ENCODE measurements at places on chromosomes 2 and 18.

GRCh38 chr18:53757328-53757727, 467.1 kb downstream of the MBD2 start:
- no peak for DNase-seq

DNA sequence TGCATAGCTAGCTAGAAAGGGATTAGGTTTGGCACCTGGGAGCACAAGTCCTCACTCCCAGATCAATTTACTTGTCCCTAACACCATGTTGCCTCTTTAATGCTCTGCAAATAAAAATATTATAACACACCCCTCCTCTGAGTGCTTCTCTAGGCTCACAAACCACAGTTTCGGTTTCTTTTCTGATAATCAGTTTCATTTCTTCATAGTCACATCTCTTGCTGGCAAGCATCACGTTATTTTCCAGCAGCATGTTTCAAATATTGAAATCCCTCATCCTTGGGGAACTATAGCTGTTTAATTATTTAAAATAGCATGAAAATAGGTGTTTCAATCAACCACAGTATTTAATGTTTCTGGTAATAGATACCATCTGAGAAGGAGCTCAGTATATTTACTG, 13.9 kb upstream of the SMCHD1 start:
- no peak for DNase-seq

- DNase-seq: no peak
Measured at GRCh38 chr2:17672583-17673317, 80.9 kb downstream of the SMC6 start.

DNA sequence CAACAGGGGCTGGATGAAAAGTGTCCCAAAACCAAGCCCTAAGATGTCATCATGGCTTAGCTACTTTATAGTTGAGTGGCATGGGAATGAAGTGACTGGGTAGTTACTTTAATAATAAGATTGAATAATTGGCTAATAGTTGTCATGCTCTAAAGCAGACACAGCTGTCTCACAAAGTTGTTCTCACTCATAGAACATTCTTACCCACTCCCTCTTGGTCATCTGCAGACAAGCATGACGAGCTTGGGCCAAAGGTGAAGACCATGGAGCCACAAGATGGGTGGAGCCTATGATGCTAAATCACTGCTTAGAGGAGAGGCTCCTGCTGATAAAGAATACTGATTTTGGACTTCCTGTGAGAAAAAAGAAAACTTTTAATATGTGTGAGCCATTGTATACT, 62.4 kb upstream of the MMADHC start:
- DNase-seq: no peak

GRCh38 chr2:16722677-16723076, 57.0 kb upstream of the CYRIA start:
- DNase-seq: no peak

GRCh38 chr2:40690036-40690435, 238.1 kb upstream of the SLC8A1 start:
- DNase-seq: no peak

DNA sequence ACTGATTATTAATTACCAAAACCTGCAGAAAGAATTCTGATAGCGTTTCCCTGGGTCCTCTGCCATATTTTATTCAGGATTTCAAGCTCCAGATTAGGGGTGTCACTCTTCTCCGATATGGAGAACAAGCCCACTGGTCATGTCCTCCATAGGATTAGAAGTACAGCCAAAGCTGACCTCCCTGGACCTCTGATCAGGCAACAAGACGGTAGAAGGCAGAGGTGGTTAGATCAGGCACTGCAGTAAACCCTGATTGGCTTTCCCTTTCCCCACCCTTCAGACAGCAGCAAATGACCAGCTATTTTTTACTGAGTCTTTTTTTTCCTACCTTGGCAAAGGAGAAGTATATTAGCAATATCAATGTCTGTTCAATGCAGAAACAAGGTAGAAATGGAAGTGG, 37.7 kb downstream of the SPC25 start:
- DNase-seq: no peak

DNA sequence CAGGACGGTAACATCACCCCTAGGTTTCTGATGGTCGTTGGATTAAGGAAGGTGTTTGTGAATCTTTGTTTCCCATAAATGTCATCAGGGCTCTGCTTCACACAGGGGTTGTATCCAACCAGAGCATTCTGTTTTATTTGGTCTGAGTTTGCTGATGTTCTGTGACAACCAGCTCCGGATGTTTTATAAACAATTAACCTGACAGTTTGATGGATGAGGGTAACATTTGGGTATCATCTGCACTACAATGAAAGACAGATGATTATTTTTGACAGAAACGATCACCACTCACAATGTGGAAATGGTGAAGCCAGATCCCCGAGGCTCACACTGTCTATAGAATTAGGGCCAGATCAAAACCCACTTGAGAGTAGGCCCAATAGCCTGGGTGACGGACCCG, 107.1 kb downstream of the CDC42EP3 start:
- DNase-seq: no peak

DNA sequence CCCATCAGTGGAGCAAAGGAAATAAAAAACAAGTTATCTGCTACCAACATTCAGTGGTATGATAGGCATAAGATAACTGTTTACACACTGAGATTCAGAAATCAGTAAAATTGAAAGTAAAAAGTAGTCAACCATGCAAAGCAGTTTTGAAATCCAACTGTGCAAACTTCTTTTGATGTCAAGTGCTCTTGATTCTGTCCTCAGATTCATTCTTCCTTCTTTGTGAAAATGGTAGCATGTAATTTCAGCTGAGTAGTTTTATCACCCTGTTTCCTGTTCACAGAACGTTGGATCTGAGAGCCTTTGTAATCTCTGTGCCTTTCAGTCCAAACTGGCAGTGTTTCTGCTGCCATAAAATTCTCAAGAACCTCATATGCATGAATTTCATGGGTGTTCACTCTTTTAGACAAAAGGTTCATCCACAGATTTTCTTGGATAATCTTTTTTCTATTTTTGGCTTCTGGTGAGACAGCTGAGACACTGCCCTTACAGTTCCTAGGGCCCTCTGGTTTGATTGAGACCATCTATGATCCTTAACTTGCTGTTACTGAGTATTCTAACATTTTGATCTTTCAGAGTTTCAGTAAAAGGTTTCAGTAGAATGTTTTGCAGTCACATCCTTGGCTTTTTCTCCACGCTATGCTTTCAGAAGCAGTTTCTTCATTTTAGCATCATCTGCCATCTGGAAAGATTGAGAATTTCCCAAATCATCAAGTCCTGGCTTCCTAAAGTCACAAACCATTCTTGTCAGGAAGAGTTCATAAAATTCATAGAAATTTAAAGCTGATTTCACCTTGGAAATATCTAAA, 272.3 kb upstream of the EPHA4 start:
- no peak for DNase-seq

GRCh38 chr18:33711514-33711913, 133.5 kb downstream of the ASXL3 start:
- DNase-seq: no peak

- no peak for DNase-seq
Measured at GRCh38 chr2:172079416-172079815, 5.9 kb upstream of the DLX1 start.

DNA sequence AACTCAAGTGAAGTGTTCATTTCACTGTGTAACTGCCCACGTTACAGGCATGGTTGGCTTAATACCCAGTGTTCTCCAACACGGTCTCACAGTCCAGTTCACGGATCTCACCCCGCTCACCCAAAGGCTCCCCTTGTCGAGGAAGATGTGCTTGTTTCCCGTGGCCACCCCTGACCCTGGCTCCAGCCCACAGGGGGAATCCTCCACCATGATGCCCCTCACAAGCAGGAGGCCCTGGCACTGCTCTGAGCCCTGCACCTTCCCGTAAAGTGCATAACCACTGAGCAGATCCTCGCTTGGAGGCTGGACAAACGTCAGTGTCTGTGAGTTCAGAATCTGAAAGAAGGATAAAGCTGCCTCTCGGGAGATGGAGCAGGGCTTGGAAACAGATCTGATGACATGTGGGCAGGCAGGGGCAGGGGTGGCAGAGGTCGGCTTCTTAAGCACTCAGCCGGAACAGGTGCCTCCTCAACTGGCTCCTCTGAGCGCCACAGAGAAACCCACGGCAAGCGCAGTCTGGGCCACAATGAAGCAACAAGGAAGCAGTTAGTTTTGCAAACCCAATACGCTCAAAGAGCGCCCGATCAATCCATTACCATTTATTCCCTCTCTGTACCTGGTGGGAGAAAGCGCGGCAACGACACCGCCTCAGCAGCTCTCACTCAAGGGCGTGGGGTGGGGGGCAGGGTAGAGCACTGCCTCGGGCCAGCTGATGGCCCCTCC, 17.6 kb downstream of the HDAC4 start:
- no peak for DNase-seq

DNA sequence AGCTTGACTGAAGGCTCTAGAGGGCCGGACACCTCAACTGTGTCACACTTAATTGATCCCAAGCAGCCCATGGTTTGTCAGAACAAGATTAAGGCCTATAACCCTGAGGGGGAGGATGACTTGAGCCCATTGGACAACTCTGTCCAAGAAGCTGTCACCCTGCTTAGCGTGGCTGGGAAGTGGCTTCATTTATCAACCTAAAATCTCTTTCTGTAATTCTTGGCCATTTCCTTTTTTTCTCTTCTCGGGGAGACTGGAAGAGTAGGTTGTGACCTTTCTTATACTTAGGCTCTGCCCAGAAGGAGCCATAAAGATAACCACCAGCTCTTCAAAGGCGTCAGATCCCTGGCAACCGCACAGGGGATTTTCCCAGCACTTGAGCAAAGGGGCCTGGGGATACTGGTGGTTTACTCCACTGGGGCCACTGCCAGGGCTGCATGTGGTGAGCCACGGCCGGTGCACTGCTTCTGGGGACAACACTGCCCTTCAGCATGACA, 265.5 kb downstream of the CYRIA start:
- peak; percentile 76 for DNase-seq

DNA sequence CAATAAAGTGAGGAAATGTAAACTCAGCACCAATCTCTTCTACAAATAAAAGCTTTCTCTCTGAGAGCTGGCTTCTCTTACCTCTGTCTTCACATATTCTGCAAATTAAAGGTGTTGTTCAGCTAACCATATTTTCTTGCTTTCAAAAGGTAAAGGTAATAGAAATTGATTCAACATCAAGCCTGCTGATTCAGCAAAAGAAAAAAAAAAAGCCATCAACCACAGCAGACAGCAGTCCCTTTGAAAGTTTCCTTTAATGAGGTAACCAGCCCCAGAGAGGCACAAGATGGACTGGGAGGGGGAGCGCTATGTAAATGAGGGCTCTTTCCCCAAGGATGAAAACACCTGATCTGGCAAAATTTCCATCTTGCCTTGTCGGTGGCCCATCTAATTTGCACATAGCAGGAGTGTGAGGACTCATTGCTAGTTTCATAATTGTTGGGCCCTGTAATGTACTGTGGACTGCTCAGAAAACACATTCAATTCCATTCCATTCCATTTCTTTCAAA, 154.9 kb upstream of the SOX11 start:
- DNase-seq: no peak

GRCh38 chr2:42252464-42252863, 83.3 kb downstream of the EML4 start:
- DNase-seq: no peak

DNA sequence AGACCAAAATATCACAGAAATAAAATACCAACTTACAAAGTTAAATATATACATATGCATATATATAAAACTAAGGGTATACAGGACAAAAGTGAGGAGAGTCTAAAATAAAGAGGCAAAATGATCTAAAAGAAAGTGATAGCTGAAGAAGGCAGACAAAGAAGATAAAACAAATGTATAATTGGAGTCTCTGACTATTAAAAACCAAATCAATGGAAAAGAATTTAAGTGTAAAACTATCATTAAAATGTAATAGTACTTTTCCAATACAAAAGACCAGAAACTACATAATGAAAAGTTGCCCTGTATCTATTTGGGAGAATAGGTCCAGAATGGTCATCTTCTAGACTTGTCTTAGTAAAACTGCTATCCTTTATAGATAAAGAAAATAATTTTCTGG, 267.4 kb upstream of the KLHL14 start:
- no peak for DNase-seq

- no peak for DNase-seq
Measured at GRCh38 chr18:9526458-9526857, 51.1 kb downstream of the RALBP1 start.

DNA sequence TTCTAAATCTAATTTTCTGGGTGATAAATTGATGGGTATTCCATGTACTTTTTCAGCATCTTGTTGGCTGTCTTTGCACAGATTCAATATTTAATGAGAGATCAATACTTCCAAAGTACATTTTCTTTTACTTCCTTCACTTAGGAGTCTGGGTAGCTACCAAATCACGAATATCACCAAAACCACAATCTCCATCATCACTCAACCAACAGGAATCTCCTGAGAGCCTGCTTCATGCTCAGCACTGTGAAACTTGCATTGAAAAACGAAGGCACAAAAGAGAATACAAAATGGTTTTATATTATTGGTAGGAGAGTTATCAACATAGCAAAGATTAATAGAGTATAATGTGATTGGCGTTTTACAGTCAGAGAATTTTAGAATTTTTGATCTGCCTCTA, 261.5 kb upstream of the DSEL start:
- no peak for DNase-seq

DNA sequence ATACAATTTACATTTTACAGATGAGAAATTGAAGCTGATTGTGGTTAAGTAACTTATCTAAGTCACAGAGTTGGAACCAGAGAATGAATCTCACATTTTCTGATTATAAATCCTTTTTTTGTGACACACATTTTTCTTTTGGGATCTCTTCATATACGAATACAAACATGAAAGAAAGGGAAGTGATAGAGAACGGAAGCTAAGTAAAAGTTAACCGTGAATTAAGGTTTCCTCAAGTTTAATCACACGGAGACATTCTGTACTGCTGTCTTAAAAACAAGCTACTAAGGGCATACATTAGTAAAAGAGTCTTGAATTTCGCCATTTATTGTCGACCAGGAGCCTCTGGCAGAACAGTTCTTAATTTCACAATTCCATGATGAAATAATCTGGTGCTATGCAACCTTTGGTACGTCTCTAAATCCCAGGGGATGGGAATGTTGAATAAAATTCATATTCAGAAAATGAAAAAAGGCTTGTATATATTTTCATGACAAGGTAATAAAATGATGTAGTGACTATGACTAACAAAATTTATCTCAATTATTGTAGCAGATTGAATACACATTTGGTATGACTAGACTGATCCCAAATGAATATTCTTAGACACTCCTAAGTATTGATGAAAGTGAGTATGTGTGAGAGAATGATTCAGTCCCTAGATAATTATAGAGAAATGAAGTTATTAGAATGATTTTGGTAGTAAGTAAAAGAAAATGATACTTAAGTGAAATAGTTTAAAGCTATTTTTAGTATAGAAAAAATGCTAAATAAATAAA, 40.3 kb upstream of the ZSWIM2 start:
- DNase-seq: no peak

DNA sequence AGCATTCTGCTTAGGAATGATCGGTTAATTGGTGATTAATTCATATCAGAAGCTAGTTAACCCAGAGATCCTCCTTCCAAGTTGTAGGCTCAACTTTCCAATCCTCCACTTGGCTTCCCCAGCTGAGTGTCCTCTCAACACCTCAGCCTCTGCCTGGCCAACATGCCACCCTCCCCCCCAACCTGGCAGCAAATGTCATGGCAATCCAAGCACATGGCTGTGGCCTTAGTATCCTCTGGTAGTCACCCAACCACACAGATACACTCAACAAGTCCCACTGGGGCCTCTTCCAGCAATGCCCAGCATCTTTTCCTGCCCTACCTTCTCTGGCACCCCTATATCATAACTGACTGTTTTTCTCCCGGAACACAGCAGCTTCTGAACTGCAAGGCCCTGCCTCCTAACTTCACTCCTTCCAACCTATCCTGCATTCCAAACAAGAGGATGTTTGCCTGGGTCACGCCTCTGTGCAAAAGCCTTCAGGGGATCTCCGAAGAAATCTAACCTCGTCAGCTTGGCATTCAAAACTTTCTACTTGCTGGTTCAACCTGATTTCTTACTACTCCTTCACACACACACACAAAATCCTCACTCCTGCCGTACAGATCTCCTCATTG, 195.0 kb downstream of the CYP26B1 start:
- no peak for DNase-seq

Measured in left ventricle myocardium superior (tissue), 1 donor.